Stimulated activated CD4-positive, alpha-beta T cell treated with anti-CD3 and anti-CD28 coated beads, TNF-alpha, amount 100 ng/mL, for 1 hour (primary cell): ENCODE measurements at places on chromosomes 7 and 10.

GRCh38 chr7:57305192-57305748 is 144.7 kb upstream of the ZNF716 start:
- DNase-seq, result no peak

DNA sequence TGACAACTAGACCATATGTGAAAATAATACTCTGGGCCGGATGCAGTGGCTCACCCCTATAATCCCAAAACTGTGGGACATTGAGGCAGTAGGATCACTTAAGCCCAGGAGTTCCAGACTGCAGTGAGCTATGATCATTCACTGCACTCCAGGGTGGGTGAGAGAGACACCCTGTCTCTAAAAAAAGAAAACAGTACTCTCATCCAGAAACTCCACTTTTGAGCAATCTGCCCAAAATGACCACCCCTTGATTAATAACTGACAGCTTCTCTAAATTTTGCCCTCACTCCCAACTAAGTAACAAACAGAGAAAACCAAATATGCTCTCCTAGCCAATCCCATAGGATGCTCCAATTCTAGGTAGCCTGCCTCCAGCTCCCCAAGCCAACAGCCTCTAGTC is 62.5 kb upstream of the AKR1E2 start:
- DNase-seq, result no peak

- no peak for DNase-seq
These were observed 36.7 kb upstream of the GALNTL5 start for GRCh38 chr7:151919595-151919994.

GRCh38 chr7:98831641-98832221 is 38.1 kb downstream of the TMEM130 start:
- DNase-seq, result no peak

GRCh38 chr7:139034336-139034735 is 1.5 kb downstream of the ZC3HAV1L start:
- no peak for DNase-seq

DNA sequence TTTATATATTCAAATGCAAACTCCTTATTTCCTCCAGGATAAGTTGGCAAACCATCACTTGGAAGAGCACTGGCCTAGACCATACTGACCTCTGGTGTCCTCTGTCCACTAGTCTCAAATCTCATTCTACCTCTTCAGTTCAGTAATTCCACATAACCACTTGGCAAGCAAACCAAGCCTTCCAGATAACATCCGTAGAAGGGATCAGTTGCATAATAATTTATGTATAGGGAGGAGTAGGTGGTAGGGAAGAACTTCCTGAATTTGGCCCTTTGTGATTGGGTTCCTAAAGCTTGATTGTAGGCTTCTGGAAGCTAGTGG is 55.0 kb downstream of the WAC start:
- no peak for DNase-seq

DNA sequence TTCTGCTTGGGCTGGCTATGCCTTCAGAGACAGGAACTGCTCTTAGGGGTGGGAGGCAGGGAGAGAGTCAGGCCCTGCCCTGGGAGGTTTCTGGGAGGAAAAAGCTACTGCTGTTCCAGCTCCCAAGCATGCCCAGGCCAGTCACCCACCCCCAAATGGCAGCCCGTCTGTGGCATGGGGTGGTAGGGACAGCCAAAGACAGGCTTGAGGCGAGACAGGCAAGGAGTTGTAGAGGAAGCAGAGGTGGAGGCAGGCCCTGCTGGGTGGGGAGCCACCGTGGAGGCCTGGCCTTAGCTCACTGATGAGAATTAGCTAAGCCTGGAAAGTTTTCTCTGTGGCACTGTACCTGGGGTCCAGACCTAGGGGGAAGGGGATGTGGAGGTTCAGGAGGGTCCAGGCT is 6.6 kb upstream of the SAMD8 start:
- no peak for DNase-seq

DNA sequence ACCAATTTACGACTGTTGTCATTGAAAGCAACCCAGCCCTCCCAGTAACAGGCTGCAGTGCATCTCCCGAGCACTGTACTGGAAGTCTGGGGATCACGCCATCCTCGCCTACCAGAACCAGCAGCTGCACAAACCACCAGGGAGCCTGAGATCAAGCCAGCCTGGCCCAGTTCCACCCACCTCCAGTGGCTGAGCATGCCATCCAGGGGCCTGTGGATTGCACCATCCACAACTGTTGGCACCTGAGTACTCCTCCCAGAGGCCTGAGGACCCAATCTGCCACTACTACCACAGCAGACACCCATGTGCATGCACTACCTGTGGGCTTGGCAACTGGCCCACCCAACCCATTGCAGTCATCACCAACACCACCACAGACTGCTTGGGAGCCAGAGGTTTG is 44.2 kb downstream of the HERPUD2 start:
- no peak for DNase-seq

DNA sequence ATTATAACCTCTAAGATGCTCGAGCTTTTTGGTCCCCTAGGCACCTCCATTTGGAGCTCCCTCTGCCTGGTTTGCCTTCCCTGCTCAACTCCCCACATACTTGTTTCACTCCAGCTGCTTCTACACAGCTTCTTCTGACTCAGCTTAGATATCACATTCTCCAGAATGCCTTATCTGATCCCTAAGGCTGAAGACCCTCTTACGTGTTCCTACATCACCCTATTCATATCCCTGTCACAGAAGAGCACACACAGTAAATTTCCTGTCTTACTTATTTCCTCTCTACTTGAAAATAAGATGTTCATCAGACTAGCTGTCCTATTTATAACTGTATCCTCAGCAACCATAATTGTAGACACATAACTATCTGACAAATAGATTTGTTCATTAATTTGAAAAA is 61.3 kb upstream of the RNF148 start:
- no peak for DNase-seq

GRCh38 chr10:68095153-68095552 is 14.1 kb upstream of the MYPN start:
- no peak for DNase-seq

- no peak for DNase-seq
These were observed 355.8 kb downstream of the CCSER2 start for GRCh38 chr10:84683980-84684740.

DNA sequence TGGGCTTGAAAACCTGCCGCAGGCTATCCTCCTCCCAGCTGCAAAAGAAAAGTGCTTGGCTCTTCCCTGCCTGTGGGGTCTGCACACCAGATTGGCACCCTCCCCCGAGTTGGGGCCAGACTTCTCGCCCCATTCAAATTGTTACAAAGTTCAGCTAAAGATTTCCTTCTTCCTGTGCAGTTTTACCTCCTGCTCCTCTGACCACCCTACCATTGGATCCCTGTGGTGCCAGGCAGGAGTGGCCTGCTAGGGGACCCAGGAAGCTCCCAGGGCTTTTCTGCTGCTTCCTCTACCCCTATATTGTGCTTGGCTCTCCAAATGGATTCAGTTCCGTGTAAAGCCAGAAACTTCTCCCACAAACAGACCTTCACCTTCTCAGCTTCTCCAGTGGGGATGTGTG is 135.1 kb upstream of the GAD2 start:
- DNase-seq, result no peak

DNA sequence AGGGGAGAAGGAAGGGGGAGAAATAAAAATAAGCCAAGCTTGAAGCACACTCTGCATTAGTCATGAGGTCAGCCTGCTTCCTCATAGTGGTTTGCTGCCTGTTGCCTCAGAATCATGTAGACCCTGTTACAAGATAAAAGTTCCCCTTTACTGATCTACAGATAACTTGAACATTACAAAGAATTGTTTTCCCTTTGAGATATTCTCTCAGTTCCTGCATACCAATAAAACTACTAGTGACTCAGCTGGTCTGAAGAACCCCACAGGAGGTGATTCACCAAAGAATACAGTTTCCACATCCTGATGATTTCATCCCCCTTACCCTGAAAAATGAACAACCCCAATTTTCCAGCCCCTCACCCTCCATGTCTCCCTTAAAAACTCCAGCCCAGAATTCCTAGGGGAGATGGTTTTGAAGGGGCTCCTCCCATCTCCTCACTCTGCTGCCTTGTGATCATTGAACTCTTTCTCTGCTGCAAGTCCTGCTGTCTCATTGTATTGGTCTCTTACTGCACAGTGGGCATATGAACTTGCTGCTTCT is 31.5 kb upstream of the NRP1 start:
- DNase-seq, result no peak

- DNase-seq, result no peak
These were observed 87.8 kb downstream of the HDAC9 start for GRCh38 chr7:18583305-18583704.

- no peak for DNase-seq
These were observed 116.1 kb upstream of the ACBD5 start for GRCh38 chr10:27356738-27357137.

DNA sequence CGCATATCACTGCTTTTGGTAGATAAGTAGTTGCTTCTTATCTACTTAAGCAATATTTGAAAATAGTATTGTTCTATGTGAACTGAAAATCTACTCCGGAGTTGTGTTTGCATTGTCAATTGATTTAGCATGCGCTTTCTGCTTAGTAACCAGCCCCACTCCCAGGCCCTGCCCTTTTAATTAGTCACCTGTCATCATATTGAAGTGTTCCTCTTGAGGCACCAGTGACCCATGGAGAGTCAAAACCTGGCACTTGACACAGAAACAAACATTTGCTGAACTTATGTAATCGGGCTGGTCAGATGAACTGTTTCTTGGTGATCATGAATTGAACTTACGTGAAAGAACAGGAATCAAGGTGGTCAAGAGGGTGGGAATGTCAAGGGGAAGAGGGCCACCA is 27.8 kb upstream of the CDHR3 start:
- no peak for DNase-seq
